GF-D8 (cell line): ENCODE measurements at places on chromosomes 2 and 18.

GRCh38 chr18:13649397-13650390 is 76.7 kb downstream of the FAM210A start:
- DNase-seq, result no peak

GRCh38 chr2:209501579-209501978 is 77.7 kb downstream of the MAP2 start:
- no peak for DNase-seq

GRCh38 chr2:44212302-44212701 is 43.6 kb downstream of the PPM1B start:
- DNase-seq, result no peak

GRCh38 chr2:234635284-234635683 is 138.4 kb upstream of the ARL4C start:
- DNase-seq, result no peak

DNA sequence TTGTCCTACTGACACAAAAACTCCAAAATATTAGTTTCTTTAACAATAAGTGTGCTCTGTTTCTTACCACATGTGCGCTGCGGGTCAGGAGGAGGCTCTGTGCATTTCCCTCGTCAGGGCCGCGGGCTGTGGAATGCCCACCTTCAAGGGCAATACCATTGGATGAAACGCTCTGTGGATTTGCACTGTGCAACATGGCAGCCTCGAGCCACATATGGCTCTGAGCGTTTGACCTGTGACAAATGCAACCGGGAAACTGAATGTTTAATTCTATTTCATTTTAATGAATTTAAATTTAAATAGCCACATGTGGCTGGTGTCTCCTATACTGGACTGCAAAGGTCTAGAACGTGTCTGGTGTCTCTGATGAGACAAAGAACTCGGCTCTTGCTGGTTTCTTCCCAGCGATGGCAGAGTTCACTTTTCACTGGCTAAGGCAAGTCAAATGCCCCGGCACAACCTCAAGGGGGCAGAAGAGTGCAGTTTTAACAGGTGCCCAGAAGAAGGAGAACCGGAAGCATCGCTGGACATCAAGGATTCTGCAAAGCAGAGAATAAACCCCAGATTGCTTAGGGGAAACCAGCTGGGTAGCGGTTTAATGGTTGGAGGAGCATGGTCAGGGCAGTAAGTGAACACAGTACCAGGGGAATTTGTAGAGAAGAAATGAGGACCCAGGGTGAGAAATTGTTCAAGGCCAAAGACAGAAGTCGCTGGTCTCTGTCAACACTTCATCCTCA is 37.0 kb upstream of the TMEM18 start:
- no peak for DNase-seq

GRCh38 chr2:30139131-30139870 is 7.5 kb upstream of the YPEL5 start:
- no peak for DNase-seq

- DNase-seq, result no peak
Observed at GRCh38 chr2:119431976-119432850, 559 bp downstream of the TMEM37 start.

DNA sequence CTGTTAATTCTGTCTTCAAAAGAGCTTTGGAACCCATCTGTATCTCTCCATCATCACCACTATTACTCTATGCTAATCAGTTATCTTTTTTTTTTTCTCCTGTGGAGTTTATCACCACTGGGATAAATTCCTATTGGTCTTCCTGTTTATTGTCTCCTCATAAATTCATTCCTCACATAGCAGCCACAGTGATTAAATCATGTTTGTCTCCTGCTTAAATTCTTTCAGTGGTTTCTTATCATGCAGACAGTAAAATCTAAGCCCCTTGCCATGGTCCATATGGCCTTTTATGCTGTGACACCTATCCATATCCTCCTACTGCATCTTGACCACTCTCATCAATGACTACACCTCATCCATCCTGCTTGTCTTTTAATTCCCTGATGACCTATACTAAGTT is 239.8 kb upstream of the ZEB2 start:
- no peak for DNase-seq

- no peak for DNase-seq
Observed at GRCh38 chr2:96113367-96113677, 3.0 kb downstream of the ADRA2B start.

DNA sequence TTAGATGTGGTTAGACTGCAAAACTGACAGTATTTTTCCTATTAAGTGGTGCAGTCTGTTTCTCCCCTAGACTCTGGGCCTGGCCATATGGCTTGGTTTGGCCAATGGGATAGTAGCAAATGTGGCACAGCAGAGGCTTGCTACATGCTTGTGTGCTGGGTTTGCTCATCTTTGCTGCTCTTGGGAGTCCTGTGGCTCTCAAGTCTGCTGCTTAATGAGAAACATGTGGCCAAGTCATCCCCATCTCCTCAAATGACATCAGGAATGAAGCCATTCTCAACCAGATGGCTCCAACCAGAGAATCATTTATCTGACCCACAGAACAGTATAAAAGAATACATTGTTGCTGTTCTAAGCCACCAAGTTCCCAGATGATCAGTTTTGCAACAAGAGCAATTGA is 57.1 kb upstream of the PAX3 start:
- no peak for DNase-seq

GRCh38 chr2:83470928-83471327 is 988.2 kb downstream of the SUCLG1 start:
- DNase-seq, result no peak

DNA sequence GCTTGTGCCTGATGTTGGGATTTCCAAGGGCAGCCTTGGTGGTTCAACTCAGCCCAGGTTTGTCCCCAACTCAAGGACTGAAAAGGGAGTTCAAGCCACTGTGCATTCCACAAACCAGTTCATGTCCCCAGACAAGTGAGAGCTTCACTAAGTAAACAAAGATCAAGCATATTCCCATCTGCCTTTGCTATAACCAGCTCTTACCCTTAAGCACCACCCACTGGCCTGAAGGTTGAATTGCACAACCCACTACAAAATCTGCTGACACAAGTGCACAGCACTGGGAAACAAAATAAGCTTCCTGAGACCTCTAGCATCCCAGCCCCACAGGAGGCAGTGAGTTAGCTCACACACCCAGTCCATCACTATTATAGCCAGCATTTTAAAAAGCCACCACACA is 516.7 kb downstream of the NR4A2 start:
- DNase-seq, result no peak

GRCh38 chr2:236659758-236660150 is 90.1 kb downstream of the ACKR3 start:
- DNase-seq, result no peak

DNA sequence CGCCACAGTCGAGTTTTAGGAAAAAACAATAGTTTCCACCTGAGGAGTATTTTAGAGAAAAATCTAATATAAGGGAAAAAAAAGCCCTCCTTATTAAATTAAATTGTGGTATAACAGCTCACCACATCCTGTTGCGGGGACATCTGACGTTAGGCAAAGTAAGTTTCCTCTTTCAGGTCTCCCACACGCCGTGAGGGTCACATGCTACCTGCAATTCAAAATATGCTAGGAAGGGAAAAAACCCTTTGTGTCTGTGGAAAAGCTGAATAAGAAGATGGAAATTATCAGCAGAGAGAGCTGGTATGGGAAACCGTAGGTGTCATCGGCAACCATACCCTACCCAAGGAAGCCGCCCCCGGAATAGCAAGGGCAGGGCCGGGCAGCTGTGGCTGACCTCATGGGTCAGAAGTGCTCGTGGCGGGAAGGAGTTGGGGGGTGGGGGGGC is 128.0 kb downstream of the NFATC1 start:
- DNase-seq, result peak; percentile 83

- DNase-seq, result no peak
Observed at GRCh38 chr2:5479265-5479928, 212.8 kb upstream of the SOX11 start.

DNA sequence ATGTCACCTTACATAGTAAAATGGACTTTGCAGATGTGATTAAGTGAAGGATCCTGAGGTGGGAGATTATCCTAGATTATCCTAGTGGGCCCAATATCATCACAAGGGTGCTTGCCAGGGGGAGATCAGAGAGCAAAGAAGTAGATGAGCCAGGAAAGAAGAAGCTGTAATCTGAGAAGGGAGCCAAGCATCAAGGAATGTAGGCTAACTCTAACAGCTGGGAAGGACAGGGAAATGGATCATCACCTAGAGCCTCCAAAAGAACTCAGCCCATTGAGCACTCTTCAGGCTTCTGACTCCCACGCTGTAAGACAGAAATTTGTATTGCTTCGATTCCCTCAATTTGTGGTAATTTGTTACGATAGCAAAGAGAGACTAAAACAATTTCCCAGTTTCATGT is 309.9 kb downstream of the LRP1B start:
- DNase-seq, result no peak

DNA sequence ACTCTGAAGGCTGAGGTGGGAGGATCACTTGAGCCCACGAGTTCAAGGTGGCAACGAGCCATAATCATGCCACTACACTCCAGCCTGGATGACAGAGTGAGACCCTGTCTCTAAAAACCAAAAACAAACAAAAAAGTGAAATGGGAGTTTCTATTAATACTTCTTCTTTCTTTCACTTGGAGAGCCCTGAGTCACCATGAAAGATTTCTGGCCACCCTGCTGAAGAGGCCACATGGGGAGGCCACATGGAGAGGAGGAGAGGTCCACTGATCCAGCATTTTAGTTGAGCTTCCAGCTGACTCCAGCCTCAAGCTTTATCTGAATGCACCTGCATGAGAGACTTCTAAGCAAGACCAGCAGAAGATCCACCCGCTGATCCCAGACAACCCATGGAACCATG is 74.2 kb upstream of the LAPTM4A start:
- DNase-seq, result no peak

DNA sequence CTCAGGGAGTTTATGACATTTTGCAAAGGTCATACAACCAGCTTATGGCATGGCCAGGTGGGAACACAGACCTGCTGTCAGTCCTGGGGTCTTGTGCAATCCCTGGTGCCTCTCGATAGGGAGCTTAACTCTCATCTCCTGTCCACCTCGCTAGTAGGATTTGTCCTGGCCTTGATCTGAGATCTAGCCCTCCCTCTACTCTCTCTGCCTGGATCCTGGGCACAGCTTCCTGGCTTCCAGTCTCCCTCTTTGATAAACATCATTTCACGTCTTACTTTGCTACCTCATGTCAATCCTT is 13.8 kb downstream of the GALR1 start:
- DNase-seq, result no peak

- no peak for DNase-seq
Observed at GRCh38 chr2:84938194-84938879, 32.6 kb upstream of the KCMF1 start.

DNA sequence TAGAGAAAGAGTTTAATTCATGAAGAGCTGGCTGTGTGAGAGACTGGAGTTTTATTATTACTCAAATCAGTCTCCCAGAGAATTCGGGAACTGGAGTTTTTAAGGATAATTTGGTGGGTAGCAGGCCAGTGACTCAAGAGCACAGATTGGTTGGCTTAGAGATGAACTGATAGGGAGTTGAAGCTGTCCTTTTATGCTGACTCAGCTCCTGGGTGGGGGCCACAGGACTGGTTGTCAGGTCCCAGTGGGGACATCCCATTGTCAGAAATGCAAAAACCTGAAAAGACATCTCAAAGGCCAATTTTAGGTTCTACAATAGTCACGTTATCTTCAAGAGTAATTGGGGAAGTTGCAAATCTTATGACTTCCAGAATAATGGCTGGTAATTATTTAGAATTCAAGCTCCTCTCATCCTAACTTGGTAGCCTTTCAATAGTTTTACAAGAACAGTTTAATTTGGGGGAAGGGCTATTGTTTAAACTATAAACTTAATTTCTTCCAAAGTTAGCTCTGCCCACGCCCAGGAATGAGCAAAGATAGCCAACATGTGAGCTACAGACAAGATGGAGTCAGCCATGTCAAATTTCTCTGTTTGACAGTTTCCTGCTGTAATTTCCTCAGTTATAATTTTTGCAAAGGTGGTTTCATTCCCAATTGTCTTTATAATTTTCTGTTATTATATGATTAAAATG is 149.4 kb upstream of the SLC39A10 start:
- DNase-seq, result no peak

- DNase-seq, result no peak
Observed at GRCh38 chr2:240480834-240481623, 45.6 kb downstream of the GPC1 start.

GRCh38 chr2:237122214-237122666 is 36.6 kb downstream of the COPS8 start:
- no peak for DNase-seq

- no peak for DNase-seq
Observed at GRCh38 chr2:216695401-216695821, at the start of gene IGFBP5. Gene IGFBP5 (minus strand): TSS chr2:216695549. CDS start chr2:216694775, 774 bp downstream.

DNA sequence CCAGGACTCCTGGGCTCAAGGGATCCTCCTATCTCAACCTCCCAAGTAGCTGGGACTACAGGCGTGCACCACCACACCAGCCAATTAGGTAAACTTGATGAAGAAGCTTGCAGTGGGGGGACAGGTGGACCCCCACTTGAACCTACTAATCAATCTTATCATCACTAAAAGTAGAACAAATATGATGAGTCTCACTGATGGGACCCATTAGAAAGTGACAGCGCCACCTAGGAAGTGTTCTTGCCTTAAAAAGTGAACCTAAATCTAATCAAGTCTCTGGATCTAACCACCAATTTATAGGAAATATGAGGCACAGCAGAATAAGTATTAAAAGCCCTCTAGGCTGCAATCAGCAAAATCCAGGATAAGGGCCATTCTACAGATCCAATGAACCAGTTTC is 79.2 kb downstream of the BIN1 start:
- DNase-seq, result no peak

DNA sequence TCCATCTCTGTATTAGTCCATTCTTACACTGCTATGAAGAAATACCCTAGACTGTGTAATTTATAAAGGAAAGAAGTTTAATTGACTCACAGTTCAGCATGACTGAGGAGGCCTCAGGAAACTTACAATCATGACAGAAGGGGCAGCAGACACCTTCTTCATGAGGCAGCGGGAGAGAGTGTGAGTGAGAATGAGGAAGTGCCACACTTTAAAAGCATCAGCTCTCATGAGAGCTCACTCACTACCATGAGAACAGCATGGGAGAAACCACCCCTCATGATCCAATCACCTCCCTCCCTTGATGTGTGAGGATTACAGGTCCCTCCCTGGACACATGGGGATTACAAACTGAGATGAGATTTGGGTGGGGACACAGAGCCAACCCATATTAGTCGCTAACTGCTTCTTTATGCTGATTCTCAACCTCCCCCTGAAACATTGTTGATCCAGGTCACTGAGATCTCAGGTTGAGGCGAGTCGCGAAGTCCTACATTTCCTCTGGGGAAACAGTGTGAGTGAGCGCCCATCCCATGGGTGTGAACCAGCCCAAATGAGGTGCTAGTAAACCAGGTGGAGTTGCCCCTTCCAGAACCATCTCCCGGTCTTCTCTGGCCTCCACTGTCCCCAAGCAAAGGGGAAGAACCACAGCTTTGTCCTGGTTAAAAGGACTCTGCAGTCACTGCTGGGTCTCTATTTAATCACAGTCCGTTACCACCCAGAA is 123.8 kb downstream of the CAPN13 start:
- no peak for DNase-seq

DNA sequence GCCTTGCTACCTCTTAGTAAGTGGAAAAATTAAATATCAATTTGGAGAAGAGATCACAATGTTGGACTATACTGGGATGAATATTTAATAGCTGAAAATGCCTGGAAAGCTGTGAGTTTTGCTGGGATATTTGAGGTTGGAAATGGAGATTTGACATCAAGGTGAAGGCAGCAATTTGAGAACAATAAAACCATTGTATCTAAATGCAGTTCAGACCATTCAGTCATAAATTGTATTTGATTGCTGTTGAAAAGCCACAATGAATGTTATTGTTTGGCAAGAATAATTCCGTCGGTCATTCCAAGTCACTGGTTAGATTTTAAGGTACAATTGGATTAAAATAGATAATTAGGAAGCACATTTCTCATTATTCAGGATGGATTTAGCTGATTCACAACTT is 325.6 kb downstream of the HRH4 start:
- DNase-seq, result no peak
